ENCODE measurements at places on chromosomes 6 and 20.

DNA sequence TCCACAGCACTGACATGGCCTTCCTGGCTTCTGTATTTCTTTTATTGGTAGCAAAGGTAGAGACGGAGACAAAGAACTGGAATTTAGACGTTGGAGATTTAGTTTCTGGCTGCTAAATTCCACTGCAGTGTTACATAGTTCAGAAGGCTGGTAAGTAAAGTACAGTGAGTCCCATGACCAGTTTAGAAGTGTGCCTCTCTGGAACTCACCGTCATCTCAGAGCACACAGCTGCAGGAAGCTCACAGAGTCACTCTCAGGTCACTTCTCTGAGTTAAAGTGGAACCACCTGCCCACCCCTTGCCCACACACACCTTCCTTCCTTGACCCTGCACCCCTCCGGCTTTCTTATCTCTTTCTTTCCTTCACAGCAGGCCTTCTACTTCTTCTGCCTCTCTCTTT is 19.6 kb upstream of the BMP6 start:
- no peak for DNase-seq

GRCh38 chr6:21992178-21992967 is 304.5 kb downstream of the PRL start:
- DNase-seq, result no peak

GRCh38 chr6:25410102-25410501 is 130.9 kb downstream of the CARMIL1 start:
- DNase-seq, result no peak

- DNase-seq, result no peak
Measured at GRCh38 chr6:152050451-152051195, 243.1 kb downstream of the ESR1 start.

DNA sequence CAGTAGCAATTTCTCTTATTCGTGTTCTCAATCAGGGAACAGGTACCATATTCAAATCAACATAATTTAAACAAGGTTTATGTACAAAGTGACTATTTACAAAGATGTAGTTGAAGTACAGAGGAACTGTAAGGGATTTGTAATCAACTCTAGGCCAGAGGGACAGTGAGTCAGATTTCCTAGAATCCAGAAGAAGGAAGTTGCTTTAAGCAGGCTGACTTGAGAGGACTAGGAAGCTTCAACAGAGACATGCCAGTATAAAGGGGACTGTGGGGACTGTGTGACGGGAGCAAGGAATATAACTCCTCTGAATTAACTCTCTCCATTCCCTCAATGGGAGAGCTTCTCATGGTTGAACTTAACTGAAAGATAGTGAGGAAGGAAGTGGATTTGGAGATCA is 427.4 kb upstream of the JAG1 start:
- no peak for DNase-seq
